ENCODE measurements at places on chromosomes 2 and 18. TPM values are rescaled to one million over a fixed set of nuclear protein-coding genes. Genes with fewer than 3 reads are reported as not detected.

HOXD12 gene
- not detected for total RNA-seq

GRCh38 chr18:79545736-79546171 is 133.8 kb upstream of the CTDP1 start:
- H3K4me1 ChIP-seq: no peaks in the 10 kb centered on the region
- H3K4me3 ChIP-seq: no peak overlapping the region
- H3K36me3 ChIP-seq: no peaks in the 10 kb centered on the region
- DNase-seq: no peak
- no peaks in the 10 kb centered on the region for H3K27me3 ChIP-seq
- H3K27ac ChIP-seq: no peak overlapping the region

DNA sequence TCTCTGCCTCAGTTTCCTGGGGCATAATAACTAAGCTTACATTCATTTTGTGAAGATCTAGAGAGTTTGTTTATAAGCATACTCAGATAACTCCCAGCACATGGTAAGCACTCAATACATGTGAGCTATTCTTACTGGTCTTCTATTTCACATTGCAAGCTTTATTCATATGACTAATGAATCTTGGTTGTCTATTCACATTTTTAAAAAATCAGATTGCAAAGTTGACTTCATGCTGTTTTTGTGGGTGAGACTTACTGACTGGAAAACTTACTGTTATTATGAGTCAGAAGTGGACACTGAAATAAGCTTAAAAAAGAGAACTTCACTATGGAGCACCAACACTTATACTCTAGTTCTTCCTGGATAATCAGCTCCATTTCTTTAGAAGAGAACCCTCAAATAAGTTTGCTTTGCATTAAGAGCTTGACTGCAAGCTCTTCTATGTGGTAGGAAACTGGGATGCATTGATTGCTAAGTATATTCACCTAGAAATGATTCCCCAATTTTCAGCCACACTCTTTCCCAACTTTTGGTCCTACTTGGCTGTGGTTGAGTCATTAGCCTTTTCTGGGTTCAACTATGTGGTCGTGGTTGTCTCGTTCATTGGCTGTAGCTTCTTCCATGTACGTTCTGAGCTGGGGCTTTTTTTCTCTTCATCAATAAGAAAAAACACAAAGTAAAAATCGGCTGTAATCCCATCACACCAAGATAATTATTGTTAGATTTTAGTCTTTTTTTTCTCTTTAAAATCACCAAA is 29.5 kb upstream of the RBMS1 start:
- no peak overlapping the region for H3K4me3 ChIP-seq
- H3K27ac ChIP-seq: no peak overlapping the region
- no peaks in the 10 kb centered on the region for H3K27me3 ChIP-seq
- H3K36me3 ChIP-seq: no peaks in the 10 kb centered on the region
- DNase-seq: no peak

DNA sequence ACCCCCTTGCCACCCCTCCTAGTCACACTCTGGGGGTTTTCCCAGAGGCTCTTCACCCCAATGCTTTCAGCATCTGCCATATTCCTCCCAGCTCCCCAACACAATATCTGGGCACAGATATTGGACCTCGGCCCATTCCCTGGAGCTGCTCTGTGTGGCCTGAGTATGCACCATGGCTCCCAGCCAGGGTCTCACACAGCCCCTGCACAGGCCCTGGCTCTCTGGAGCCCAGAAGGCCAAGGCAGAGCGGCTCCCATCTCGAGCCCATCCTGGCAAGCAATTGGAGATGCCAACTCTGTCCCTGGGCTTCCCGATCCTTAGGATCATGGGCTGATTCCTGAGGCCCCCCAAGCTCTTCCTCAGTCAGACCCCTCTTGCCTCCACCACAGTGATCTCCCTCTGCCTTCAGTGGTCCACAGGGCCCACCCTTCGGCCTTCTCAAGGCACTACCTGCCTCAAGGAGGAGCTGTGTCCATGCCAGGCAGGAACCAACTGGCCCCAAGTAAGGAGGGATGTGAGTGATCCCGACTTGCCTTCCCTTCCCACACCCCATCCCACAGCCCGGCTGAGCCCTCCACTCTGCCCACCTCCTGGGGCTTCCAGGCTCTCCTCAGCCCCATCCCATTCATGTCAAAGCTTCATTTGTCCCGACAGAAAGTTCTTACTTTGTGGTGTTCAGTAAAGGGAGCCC is 62.7 kb downstream of the ADD2 start:
- no peak overlapping the region for H3K4me3 ChIP-seq
- H3K27me3 ChIP-seq: no peaks in the 10 kb centered on the region
- DNase-seq: no peak
- no peak overlapping the region for H3K27ac ChIP-seq
- H3K4me1 ChIP-seq: no peaks in the 10 kb centered on the region

GRHL1 gene
- 1.9 TPM for total RNA-seq

- no peak overlapping the region for H3K4me3 ChIP-seq
- no peak overlapping the region for H3K27ac ChIP-seq
- H3K27me3 ChIP-seq: no peaks in the 10 kb centered on the region
- no peak for DNase-seq
- H3K36me3 ChIP-seq: no peaks in the 10 kb centered on the region
Measured at GRCh38 chr2:45224321-45224992, 215.2 kb upstream of the SIX2 start.

NEU2 gene
- total RNA-seq: not detected

DNA sequence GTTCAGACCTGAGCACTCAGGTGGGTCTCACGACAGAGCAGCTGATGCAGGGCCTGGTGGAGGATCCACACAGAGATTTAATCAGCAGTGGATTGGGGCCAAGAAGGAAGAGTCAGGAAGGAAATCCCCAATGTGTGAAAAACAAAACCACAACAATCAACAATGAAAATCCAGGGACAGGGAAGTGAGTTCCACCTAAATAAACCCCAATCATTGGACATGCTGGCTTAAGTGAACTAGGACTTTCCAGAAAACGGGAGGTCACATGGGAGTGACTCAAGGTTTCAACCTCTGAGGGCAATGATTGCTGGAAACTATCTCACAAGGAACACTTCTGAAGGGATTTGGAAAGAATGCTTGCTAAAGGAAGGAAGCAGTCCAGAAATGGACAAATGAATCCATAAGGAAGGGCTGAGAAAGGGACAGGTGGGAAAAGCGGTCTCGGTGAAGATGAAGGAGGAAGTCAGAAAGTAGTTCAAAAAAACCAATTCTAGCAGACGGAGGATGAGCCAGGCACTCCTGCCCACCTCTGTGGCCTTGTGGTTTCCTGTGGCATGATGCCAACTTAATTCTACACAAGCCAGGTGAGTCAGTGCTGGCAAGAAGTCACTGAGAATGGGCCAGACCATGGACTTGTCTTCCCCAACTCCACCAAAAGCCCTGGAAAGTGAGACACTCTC is 15.4 kb upstream of the XDH start:
- no peaks in the 10 kb centered on the region for H3K36me3 ChIP-seq
- no peak for DNase-seq
- H3K4me3 ChIP-seq: no peak overlapping the region
- peak overlapping the region; percentile 11 for H3K27ac ChIP-seq
- no peaks in the 10 kb centered on the region for H3K4me1 ChIP-seq
- no peaks in the 10 kb centered on the region for H3K27me3 ChIP-seq

GRCh38 chr18:75554644-75555185 is 127.2 kb upstream of the SMIM21 start:
- no peaks in the 10 kb centered on the region for H3K36me3 ChIP-seq
- no peaks in the 10 kb centered on the region for H3K4me1 ChIP-seq
- H3K27me3 ChIP-seq: no peaks in the 10 kb centered on the region
- no peak overlapping the region for H3K4me3 ChIP-seq
- no peak overlapping the region for H3K27ac ChIP-seq
- DNase-seq: no peak

DSEL gene
- total RNA-seq: 0.72 TPM

SKOR2 gene
- not detected for total RNA-seq

ABCG8 gene
- total RNA-seq: 0.12 TPM
